Stimulated activated CD4-positive, alpha-beta T cell treated with anti-CD3 and anti-CD28 coated beads, Interleukin-1b, Interleukin-23, amount 100 ng/mL, for 1 hour (primary cell): ENCODE measurements at places on chromosomes 3 and 15.

GRCh38 chr3:117719316-117719926 is 1009.8 kb downstream of the TUSC7 start:
- DNase-seq, result no peak

GRCh38 chr3:148757238-148758215 is 59.8 kb downstream of the AGTR1 start:
- DNase-seq, result no peak

DNA sequence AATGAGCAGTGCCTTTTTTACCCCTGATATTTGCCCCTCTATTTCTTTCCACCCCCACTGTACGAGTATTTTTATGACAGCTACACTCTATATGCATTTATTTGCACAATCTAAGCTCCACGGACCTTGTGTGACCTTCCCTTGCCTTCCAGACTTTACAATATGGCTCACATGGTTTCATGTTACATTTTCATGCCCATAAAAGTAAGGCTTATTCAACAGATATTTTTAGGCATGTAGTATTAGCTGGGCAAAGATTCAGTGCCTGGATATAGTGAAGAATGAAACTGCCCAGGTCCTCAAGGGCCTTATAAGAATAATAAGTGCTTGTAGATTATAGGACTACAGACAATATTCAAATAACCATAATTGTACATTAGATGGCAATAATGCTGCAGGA is 481.9 kb upstream of the CNTN4 start:
- no peak for DNase-seq

DNA sequence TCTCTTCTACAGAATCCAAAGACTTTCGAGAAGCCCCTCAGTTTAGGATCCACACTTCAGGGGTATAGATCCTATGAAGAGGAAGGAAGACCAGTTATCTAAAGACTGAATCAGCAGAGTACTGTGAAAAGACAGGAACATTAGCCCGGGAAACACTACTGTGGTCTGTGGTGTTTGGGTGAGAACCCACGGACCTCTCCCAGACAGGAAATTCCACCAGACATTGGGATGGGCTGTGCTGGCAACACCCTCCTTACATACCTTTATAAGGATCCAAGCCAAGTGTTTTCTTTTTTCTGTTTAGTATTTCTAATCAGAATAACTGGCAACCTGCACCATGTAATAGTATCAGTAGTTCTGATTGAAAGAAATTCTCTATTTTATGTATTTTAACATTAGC is 14.1 kb downstream of the TMEM207 start:
- DNase-seq, result no peak

DNA sequence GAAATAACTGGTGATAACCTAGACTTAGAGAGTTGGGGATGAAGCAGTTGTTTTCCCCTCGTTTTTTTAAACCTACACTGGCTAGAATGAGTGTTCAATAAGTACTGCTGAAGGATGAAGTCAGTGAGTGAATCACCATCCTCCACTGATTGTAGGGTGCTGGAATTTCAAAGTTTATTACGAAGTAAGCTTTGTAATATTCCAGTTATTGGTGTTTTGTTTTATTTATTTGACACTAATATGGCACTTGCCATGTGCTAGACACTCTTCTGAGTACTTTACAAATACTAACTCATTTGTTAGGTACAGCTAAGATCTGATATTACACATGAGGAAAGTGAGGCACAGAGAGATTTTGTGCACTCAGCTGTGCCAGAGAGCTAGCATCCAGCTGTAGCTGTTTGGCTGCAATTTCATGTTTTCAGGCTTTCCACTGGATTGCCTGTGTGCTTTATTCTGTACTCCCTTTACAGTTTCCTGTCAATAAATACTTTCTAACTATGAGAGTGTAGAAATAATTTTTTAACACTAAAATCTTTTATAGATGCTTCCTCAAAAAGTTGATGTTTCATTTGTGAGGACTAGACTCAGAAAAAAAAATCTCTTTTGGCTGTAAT is 5.8 kb downstream of the MAP2K5 start:
- no peak for DNase-seq

DNA sequence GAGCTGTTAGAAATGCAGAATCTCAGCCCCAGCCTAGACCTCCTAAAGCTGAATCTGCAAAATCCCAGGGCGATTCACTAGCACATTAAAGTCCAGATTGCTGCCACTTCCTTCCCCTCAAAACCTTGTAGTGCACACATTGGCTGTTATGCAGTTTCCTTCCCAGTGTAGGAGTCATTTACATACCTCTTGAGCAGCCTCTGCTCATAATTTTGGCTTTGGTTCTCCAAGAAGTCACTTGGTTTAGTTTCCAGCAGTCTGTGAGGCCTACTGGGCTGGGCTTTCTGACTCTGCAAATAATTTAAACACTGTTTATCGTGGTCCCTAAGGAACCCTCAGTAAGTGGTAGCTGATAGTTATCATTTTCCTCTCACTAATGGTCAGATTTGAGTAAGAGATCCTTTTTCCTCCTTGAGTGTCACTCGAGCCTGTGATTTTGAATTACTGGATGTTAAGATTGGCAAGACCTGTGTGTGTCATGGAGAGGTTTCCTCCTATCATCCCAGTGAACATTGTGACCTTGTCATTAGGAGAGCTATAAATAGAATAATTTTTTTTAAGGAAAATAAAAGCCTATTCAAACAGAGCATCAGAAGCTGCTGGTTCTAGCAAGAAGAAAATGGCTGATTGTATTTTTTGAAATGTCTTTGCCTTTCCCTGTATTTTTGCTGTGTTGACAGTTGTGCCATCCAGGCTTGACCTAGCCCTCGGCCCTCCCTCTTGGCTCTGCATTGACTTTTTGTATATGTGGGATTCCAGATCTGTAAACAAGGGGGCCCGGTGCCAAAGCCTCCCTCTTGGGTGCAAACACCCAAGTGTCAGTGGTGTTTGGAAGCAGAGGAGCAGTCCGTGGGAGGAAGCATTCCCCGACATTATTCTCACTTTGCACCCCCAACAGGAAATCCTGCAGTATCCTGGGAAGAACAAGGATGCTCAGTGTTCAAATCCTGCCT is 134.8 kb upstream of the ANKRD28 start:
- DNase-seq, result no peak

GRCh38 chr3:53806182-53807116 is 39.8 kb downstream of the CHDH start:
- no peak for DNase-seq

GRCh38 chr3:30661098-30661873 is 54.9 kb downstream of the TGFBR2 start:
- no peak for DNase-seq

DNA sequence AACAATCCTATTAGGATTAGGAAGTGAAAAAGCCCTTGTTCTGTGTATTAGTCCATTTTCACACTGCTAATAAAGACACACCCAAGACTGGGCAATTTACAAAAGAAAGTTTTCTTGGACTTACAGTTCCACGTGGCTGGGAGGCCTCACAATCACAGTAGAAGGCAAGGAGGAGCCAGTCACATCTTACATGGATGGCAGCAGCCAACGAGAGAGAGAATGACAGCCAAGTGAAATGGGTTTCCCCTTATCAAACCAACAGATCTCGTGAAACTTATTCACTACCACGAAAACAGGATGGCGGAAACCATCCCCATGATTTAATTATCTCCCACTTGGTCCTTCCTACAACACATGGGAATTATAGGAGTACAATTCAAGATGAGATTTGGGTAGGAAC is 248.2 kb upstream of the KCNMB2 start:
- DNase-seq, result no peak

- no peak for DNase-seq
These were observed 33.4 kb upstream of the RSL24D1 start for GRCh38 chr15:55230051-55230670.

DNA sequence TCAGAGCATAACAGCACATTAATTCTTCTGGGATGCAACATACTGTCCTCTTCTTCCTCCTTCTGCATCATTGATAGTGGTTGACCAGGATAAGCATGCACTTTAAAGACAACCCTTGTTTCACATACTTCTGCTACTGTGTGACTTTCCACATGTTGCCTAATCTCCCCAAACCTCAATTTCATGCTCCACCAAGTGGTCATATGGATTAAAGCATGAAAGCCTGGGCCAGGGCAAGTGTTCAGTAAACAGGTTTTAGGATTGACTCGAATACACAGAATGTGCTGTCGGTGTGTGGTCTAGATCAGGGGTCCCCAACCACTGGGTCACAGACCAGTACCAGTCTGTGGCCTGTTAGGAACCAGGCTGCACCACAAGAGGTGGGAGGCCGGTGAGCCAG is 22.5 kb upstream of the BFSP2 start:
- DNase-seq, result no peak

DNA sequence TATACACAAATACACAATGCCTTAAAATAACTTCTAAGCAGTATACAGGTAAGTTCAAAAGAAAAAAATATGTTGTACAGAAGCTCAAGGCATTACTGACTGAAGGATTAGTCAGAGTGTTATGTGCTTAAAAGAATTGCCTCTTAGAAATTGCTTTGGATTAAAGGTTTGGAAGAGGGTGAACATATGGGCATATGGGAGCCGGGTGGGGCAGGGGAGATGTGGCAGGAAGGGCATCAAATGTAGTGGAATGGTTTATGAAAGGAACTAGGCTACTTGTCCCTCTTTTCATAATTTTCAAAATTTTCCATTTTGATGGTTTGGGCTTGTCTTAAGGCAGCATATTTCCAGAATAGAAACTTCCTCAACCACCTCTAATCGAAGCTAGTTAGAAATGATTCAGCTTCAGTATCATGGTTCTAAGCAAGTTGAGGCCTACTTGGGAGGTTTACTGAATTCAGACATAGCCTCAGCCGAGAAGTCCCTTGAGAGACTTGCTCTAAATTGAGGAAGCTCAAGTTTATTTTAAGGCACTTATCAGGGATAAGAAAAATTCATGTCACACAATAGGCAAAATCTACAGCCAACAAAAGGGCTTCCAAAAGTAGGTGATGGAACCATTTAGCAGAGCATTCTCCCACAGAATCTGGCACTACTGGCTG is 10.1 kb upstream of the GOLGB1 start:
- DNase-seq, result no peak

DNA sequence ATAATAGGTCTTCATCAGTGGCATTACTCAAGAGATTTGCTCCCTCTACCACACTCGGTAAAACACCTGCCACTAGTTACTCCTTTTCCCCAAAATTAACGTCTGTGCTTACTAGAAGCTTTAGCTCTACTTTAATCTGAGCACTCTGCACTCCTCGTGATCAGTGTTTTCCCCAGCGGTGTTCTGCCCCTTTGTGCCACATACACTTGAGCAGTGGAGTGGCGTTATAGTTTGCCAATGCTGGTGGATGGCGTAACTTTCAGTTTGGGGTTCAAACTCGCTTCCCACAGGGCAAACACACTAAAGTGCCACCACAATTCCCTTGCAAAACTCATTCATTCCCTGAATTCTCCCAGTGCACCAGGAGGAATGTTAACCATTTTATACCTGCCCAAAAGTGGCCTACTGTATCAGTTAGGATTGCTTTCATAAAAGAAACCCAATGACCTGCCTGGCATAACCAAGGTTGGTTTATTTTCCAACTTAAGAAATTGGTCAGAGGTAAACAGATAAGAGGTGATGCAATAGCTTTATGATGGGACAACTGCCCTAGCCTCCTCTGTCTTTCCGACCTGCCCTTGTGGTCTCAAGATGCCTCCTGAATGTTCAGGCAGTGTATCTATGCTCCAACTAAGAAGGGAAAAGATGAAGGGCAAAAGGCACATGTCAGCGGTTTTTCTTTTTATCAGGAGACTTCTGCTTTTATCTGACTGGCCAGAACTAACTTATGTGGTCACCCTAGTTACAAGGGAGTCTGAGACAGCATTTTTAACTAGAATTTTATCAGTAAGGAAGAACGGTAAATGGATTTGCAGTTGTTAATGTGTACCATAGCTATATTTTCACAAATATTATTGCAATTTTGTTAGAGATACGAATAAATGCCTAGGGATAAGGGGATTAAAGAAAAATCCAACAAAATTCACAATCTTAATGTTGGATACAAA is 83.9 kb downstream of the FSIP1 start:
- DNase-seq, result no peak

GRCh38 chr15:33963831-33964664 is 4.2 kb upstream of the CHRM5 start:
- no peak for DNase-seq

- DNase-seq, result no peak
These were observed 13.1 kb upstream of the PLA2G4D start for GRCh38 chr15:42107473-42107872.

GRCh38 chr3:51718547-51719409 is 11.9 kb downstream of the GRM2 start:
- no peak for DNase-seq

GRCh38 chr3:187900993-187901755 is 155.9 kb upstream of the BCL6 start:
- DNase-seq, result no peak

GRCh38 chr3:40398346-40398745 is 11.4 kb downstream of the ENTPD3 start:
- no peak for DNase-seq

GRCh38 chr3:169475576-169475975 is 187.9 kb downstream of the MECOM start:
- DNase-seq, result no peak

DNA sequence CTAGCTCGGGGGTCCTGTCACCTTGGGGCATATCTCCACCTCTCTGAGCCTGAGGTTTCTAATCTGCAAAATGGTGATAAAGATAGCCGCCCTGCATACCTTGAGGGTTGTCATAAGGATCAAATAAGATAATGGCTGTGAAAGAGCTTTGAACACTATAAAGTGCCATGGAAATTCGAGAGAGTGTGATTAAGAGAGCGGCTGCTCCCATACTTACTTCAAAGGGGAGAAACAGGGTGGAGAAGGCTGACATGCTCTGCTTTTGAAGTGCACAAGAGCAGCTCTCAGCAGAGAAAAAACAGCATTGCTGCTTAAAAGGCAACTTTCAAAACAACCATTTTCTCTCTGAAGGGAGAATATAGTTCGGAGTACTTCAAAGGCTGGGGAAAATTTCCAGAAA is 529.2 kb downstream of the EPHB1 start:
- no peak for DNase-seq

DNA sequence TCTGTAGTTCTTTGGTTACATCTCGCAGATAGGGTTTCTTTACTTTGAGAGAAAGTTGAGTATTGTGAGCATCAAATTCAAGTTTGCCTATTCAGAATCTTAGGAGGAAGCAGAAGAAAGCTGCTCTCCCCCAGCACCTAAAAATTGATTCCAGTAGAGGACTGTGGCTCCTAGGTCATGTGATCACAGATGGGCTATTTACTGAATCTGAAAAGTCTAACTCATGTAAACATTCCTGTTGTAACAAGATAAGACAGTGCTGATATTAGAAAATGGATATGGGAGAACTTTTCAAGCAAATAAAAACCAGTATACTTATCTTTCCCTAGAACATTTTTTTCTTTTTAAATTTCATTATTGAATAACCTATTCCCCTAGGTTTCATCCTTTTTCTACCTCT is 308.4 kb upstream of the SLITRK3 start:
- no peak for DNase-seq

- DNase-seq, result no peak
These were observed 290.7 kb downstream of the CHST2 start for GRCh38 chr3:143410259-143410658.

GRCh38 chr3:184619369-184619768 is 57.8 kb downstream of the EPHB3 start:
- DNase-seq, result no peak

DNA sequence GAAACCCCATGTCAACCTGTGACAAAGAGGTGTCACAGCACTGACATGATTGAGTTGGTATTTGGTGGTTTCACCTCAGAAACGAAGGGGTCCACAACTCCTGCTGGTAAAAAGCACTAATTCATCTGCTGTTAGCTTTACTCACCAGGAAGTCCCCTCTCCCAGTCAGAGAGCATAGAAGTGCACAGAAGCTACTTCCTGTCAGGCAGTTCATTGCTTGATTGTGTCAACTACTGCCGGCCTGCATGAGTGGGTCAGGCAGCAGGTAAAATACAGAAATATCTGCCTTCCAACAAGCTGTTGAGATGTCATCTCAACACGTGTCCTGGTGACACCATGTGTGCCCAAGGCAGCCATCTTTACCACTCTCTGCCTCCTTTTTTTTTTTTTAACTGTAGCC is 596.6 kb upstream of the NR2F2 start:
- no peak for DNase-seq
